Hepatocyte (in vitro differentiated cells): ENCODE measurements at places on chromosomes 2 and 18. TPM values are rescaled to one million over a fixed set of nuclear protein-coding genes. Genes with fewer than 3 reads are reported as not detected.

- DNase-seq: no peak
- no peak overlapping the region for H3K27ac ChIP-seq
- peaks cover 3% of the 10 kb centered on the region for H3K27me3 ChIP-seq
- no peaks in the 10 kb centered on the region for H3K4me1 ChIP-seq
- no peaks in the 10 kb centered on the region for H3K36me3 ChIP-seq
Observed at GRCh38 chr18:5726011-5726410, 169.3 kb downstream of the TMEM200C start.

DNA sequence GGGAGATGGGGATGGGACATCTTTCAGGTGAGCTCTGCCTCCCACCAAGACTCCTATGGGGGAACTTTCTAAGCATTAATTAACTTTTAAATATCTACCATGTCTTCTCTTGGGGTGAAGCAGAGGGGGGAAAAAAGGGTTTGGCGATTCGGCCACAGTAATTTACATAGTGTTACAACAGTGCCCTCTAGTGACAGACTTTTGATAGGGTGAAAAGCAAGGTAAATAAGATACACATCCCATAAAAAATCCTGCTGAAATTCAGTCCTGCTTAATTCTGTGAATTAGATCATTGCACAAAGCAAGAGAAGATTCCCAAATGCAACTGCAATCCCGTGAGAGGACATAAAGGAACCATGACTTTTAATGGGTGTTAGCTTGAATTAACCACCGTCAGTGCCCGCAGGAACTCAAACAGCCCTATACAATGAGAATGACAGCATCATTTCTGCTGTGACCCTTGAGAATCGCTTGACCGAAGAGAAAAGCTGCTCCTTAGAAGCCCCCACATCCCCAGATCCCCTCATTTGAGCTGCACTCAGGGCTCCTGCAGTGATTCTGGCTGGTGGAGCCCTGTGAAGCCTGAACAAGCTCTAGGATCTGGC, 32.8 kb downstream of the FAM124B start:
- H3K4me3 ChIP-seq: no peak overlapping the region
- no peaks in the 10 kb centered on the region for H3K4me1 ChIP-seq
- no peaks in the 10 kb centered on the region for H3K36me3 ChIP-seq
- peak; percentile 71 for DNase-seq
- no peak overlapping the region for H3K27ac ChIP-seq

- H3K27ac ChIP-seq: peak within 1 kb of the TSS; percentile 92
- no peaks in the 10 kb centered on the region for H3K27me3 ChIP-seq
Observed at GRCh38 chr2:137964066-137964858, at the start of gene HNMT. HNMT (plus strand) TSS chr2:137964473; CDS start chr2:137964492, 19 bp downstream.

RFTN2 gene
- 2.0 and 2.3 TPM in 2 replicates for polyA plus RNA-seq

KCTD1 gene
- 5.4 and 7.5 TPM in 2 replicates for polyA plus RNA-seq

DNA sequence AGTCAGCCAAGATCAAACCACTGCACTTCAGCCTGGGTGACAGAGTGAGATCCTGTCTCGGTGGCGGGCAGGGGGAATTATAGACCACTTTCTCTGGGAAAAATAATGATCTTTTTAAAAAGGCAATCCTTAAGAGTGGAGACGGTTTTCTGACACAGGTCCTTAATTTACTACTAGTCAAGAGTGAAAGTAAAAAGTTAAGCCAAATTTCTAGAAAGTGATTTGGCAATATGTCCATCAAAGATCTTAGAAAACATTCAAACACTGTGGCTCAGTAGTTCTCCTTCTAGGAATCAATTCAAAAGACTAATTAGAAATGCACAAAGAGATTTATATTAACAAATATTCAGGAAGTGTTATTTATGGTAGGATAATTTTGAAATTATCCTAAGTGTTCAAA, 148.5 kb upstream of the DNMT3A start:
- no peaks in the 10 kb centered on the region for H3K27me3 ChIP-seq
- no peaks in the 10 kb centered on the region for H3K36me3 ChIP-seq
- H3K27ac ChIP-seq: no peak overlapping the region
- H3K4me1 ChIP-seq: peaks cover 23% of the 10 kb centered on the region

GRCh38 chr18:65922103-65922502, 171.3 kb downstream of the CDH7 start:
- no peaks in the 10 kb centered on the region for H3K4me1 ChIP-seq
- H3K27me3 ChIP-seq: no peaks in the 10 kb centered on the region
- DNase-seq: no peak
- no peak overlapping the region for H3K4me3 ChIP-seq

FAM110C gene
- polyA plus RNA-seq: 6.6 and 10.1 TPM in 2 replicates

GRCh38 chr18:7711495-7711894, 144.4 kb downstream of the PTPRM start:
- H3K4me1 ChIP-seq: no peaks in the 10 kb centered on the region
- H3K27me3 ChIP-seq: no peaks in the 10 kb centered on the region
- H3K27ac ChIP-seq: no peak overlapping the region
- H3K4me3 ChIP-seq: no peak overlapping the region

- H3K36me3 ChIP-seq: no peaks in the 10 kb centered on the region
- H3K4me1 ChIP-seq: no peaks in the 10 kb centered on the region
- H3K4me3 ChIP-seq: no peak overlapping the region
- DNase-seq: no peak
Observed at GRCh38 chr2:158676696-158677095, 118.4 kb upstream of the DAPL1 start.

ASXL2 gene
- polyA plus RNA-seq: 4.3 and 5.8 TPM in 2 replicates

- no peak overlapping the region for H3K27ac ChIP-seq
- DNase-seq: no peak
- no peaks in the 10 kb centered on the region for H3K4me1 ChIP-seq
Observed at GRCh38 chr2:45595721-45596435, 15.2 kb downstream of the SRBD1 start.

ASB3 gene
- 12.2 and 13.9 TPM in 2 replicates for polyA plus RNA-seq

DNAJC5G gene
- not detected in 2 replicates for polyA plus RNA-seq

DNA sequence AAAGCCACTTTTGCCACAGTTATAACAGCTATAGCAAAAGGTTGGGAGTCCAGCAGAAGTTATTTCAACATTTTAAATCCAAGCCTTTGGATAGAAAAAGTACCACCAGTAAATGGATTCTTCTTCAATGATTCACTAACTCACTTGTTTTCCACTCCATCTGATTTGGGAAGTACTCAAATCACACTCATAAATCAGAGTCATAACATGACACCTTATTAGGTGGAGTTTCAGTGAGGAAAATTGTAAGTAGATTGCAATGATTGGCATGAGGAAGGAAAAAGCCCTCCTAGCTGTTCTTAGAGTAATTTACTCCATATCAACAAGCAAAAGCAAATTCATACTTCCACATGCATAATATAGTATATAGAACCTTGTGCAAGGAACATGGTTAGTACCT, 132.9 kb downstream of the NR4A2 start:
- H3K27me3 ChIP-seq: no peaks in the 10 kb centered on the region
- H3K4me3 ChIP-seq: no peak overlapping the region
- no peaks in the 10 kb centered on the region for H3K36me3 ChIP-seq
- no peak overlapping the region for H3K27ac ChIP-seq
- no peak for DNase-seq

GRCh38 chr2:61178603-61179545, 16.9 kb downstream of the C2orf74 start:
- no peaks in the 10 kb centered on the region for H3K36me3 ChIP-seq
- DNase-seq: no peak
- H3K27me3 ChIP-seq: no peaks in the 10 kb centered on the region
- no peak overlapping the region for H3K4me3 ChIP-seq

GRCh38 chr2:237012577-237013267, 73.0 kb upstream of the COPS8 start:
- no peak overlapping the region for H3K4me3 ChIP-seq
- DNase-seq: peak; percentile 58

C2orf76 gene
- 17.6 and 18.3 TPM in 2 replicates for polyA plus RNA-seq

GRCh38 chr2:240947176-240947575, 41.0 kb downstream of the CROCC2 start:
- no peaks in the 10 kb centered on the region for H3K4me1 ChIP-seq
- H3K27ac ChIP-seq: no peak overlapping the region
- H3K27me3 ChIP-seq: no peaks in the 10 kb centered on the region
- no peaks in the 10 kb centered on the region for H3K36me3 ChIP-seq
- DNase-seq: no peak
- no peak overlapping the region for H3K4me3 ChIP-seq

DNA sequence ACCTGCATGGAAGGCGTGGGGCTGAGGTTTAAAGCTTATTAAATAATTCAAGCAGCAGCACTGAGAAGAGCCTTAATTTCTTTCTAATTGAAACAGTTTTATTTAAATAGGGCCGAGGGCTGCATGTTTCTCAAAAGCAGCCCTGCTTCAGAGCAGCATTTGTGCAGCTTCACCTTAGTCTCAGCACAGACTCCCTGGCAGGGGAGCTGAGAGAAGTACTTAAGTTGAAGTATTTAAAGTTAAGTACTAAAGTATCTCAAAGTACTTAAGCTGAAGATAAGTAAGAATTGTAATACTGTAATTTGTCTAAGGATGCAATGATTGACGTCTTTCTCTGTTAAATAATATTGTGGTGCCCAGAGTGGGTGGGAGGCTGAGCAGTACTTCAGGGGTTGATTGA, 31.4 kb downstream of the IMPA2 start:
- H3K27ac ChIP-seq: no peak overlapping the region
- no peak for DNase-seq
- H3K36me3 ChIP-seq: no peaks in the 10 kb centered on the region
- no peak overlapping the region for H3K4me3 ChIP-seq

GRCh38 chr2:20366672-20367116, 16.1 kb upstream of the PUM2 start:
- DNase-seq: no peak
- no peaks in the 10 kb centered on the region for H3K27me3 ChIP-seq
- peaks cover 6% of the 10 kb centered on the region for H3K4me1 ChIP-seq
- H3K4me3 ChIP-seq: no peak overlapping the region
- H3K27ac ChIP-seq: peak overlapping the region; percentile 19

POMC gene
- 4.4 and 5.6 TPM in 2 replicates for polyA plus RNA-seq

GRCh38 chr18:8631265-8631664, 22.0 kb downstream of the RAB12 start:
- no peak overlapping the region for H3K4me3 ChIP-seq
- no peak overlapping the region for H3K27ac ChIP-seq
- no peaks in the 10 kb centered on the region for H3K27me3 ChIP-seq
- peaks cover 5% of the 10 kb centered on the region for H3K36me3 ChIP-seq
- no peaks in the 10 kb centered on the region for H3K4me1 ChIP-seq

DNA sequence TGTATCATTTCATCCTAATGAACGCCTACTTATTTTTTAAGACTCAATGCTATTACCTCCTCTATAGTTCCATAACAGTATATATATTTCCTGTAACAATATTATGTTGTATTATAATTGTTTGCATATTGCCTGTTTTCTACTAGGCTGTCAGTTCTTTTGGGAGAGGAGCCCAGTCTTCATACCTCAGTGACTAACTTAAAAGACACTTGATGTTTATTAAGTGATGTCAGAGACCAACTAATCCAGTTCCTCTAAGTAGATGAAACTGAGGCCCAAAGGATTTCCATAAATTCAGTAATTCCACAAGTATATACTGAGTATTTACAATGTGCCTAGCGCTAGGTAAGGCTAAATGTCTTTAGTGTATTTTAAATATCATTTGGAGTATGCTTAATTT, 48.9 kb upstream of the AAK1 start:
- DNase-seq: no peak
- no peaks in the 10 kb centered on the region for H3K27me3 ChIP-seq
- H3K27ac ChIP-seq: no peak overlapping the region
- H3K4me3 ChIP-seq: no peak overlapping the region

GRCh38 chr18:74946646-74947375, 262.1 kb downstream of the PTGR3 start:
- no peak overlapping the region for H3K27ac ChIP-seq
- H3K36me3 ChIP-seq: no peaks in the 10 kb centered on the region
- H3K4me1 ChIP-seq: peaks cover 7% of the 10 kb centered on the region
- no peaks in the 10 kb centered on the region for H3K27me3 ChIP-seq
- H3K4me3 ChIP-seq: no peak overlapping the region

DNA sequence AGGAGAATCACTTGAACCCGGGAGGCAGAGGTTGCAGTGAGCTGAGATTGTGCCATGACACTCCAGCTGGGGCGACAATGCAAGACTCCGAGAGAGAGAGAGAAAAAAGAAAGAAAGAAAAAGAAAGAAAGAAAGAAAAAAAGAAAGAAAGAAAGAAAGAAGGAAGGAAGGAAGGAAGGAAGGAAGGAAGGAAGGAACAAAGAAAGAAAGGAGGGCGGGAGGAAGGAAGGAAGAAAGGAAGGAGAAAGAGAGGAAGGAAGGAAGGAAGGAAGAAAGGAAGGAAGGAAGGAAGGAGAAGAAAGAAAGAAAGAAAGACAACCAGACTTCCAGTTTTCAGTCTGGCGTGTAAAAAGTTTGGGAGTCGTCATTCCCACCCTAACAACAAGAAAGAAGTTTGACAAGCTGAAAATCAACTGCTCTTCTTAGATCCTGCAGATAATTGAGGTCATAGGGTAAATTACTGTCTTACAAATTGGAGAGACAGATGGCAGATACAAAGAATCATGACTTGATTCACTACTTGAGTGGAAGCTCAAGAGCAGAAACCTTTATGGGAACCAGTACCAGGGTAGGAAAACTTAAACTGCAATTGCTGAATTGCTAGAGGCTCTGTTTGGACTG, 15.1 kb upstream of the CYP27C1 start:
- H3K36me3 ChIP-seq: no peaks in the 10 kb centered on the region
- no peaks in the 10 kb centered on the region for H3K27me3 ChIP-seq
- DNase-seq: no peak
- H3K4me3 ChIP-seq: no peak overlapping the region

GRCh38 chr2:46876741-46877384, 38.7 kb downstream of the MCFD2 start:
- no peaks in the 10 kb centered on the region for H3K36me3 ChIP-seq
- DNase-seq: peak; percentile 68
- H3K4me1 ChIP-seq: peaks cover 13% of the 10 kb centered on the region
- H3K27me3 ChIP-seq: no peaks in the 10 kb centered on the region
- no peak overlapping the region for H3K4me3 ChIP-seq
